ENCODE measurements at places on chromosomes 5 and 9. TPM values are rescaled to one million over a fixed set of nuclear protein-coding genes. Genes with fewer than 3 reads are reported as not detected.

DNA sequence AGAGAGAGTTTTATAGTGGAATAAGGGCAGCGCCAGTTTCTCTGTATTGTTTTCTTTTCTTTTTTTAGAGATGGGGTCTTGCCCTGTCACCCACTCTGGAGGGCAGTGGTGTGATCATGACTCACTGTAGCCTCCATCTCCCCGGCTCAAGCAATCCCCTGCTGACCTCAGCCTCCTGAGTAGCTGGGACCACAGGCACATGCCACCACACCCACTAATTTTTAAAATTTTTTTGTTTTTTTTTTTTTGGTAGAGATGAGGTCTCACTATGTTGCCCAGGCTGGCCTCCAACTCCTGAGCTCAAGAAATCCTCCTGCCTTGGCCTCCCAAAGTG lies 119.0 kb downstream of the PIK3R1 start:
- no peak for DNase-seq

FAM153A gene
- 0.63 TPM for total RNA-seq

ZNF782 gene
- total RNA-seq, result 3.7 TPM

NMUR2 gene
- total RNA-seq, result not detected

AJM1 gene
- 7.7 TPM for total RNA-seq

OSTF1 gene
- total RNA-seq, result 18.9 TPM

DNA sequence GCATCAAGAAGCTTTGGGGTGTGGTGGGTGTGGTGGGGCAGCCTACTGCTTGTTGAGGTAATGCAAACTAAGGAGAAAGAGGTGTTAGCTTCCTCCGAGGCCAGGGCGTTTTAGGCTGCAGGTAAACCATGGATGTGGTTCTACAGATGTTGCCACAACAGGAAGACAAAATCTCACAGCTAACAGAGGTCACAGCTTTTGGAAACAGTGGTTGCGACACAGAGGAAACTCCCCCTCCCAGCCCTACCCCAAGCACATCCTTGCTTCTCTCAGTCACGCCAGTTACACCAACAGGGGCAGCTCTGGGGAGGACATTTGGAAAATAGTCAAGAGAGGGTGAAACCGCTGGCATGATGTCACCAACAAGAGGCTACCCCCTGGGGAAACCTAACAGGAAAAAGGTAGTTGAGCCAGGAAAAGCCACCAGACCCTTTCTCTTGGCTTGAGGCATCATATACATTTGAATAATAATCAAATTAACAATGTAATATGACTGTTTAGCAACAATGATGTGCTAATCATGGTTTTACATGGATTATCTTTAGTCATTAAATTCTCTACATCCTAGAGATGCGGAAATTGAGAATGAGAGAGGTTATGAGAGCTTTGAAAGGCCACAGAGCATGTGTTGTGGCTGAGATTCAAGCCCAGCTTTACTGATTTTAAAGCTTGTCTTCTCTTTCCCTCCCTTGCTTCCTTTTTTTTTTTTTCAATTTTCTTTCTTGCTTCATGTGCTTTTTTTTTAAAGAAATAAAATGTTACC lies 82.2 kb upstream of the IL12B start:
- no peak for DNase-seq

All from left ventricle myocardium inferior (tissue), 1 donor.